ENCODE measurements at places on chromosomes 7 and 10. TPM values are rescaled to one million over a fixed set of nuclear protein-coding genes. Genes with fewer than 3 reads are reported as not detected.

CSTF2T gene
- 29.3 TPM for total RNA-seq

MTPN gene
- 76.6 TPM for total RNA-seq

SPDYE2 gene
- total RNA-seq, result not detected

GIMAP2 gene
- 14.9 TPM for total RNA-seq

PLAC9 gene
- total RNA-seq, result 34.9 TPM

ASZ1 gene
- not detected for total RNA-seq

UCN3 gene
- total RNA-seq, result not detected

PTF1A gene
- not detected for total RNA-seq

LIPJ gene
- 0.12 TPM for total RNA-seq

MRC1 gene
- total RNA-seq, result 86.6 TPM

ACSM6 gene
- total RNA-seq, result 1.2 TPM

SPDYE2B gene
- total RNA-seq, result not detected

DNA sequence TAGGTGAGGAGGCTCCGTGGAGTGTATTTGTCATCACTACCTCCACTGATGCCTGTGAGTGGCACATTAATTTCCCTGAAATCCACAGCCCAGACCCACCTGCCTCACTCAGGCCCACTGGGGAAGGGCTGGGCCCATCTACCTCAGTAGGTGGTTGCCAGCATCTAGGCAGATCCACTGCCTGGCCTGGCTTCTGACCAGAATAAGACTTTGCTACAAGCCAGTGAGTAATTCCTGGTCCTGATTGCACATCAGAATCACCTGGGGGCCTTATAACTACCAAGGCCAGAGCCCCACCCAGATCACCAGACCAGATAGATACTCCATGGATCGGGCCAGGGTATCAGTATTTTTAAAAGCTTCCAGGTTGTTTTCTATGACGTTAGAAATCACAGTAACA, 37.5 kb upstream of the PLEKHA1 start:
- no peak for ATAC-seq

GRCh38 chr7:31051598-31052486, at the start of gene ADCYAP1R1:
TSS of gene ADCYAP1R1 (plus strand) at chr7:31052308. CDS start at chr7:31063265, 10,957 bp downstream.
- ATAC-seq, result peak; percentile 84

DNA sequence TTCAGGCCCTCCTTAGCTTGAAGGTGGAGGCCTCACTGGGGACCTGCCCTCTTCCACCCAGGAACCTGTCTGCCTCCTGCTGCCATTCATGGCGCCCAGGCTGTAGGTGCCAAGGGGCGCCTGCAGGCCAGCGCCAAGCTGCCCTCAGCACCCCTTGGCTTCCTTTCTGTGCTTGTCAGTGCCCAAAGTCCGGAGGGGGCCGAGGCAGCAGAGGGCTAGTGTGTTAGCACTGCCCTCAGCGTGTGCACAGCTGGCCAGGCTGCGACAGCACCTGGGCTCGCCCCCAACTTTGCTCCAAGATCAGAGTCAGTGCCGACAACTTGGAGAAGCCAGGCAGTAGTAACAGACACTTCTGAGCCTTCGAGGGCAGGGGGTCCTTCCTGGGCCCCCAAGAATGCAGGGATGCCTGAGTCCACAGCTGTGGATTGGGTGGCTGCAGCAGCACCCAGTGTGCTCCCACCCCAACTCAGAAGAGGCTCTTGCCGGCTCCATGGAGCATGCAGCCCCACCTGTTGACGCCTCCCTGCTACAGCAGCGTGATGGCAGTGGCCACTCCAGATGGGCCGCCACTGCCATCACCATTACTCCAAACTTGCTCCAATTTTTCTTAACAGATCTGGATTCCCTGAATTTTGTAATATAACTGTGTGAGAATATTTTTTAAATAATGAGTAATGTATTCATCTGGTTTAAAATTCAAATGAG, 41.7 kb downstream of the CACUL1 start:
- no peak for ATAC-seq

DNA sequence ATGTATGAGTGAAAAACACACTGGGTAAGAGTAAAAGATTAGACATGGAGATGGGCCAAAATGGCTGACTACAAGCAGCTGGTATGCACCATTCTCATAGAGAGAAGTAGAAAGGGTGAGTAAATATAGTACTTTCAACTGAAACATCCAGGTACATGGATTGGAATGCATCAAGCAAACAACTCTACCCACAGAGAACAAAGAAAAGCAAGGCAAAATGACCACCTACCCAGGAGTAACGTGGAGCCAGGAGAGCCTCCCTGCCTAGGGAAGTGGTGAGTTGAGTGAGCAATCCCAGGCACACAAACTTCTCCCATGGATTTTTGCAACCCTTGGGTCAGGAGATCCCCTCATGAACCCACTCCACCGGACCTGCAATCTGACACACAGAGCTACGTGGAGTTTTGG, 212.8 kb downstream of the PTN start:
- no peak for ATAC-seq

GRCh38 chr7:756928-757560, 30.0 kb upstream of the PRKAR1B start:
- ATAC-seq, result peak; percentile 7

DNA sequence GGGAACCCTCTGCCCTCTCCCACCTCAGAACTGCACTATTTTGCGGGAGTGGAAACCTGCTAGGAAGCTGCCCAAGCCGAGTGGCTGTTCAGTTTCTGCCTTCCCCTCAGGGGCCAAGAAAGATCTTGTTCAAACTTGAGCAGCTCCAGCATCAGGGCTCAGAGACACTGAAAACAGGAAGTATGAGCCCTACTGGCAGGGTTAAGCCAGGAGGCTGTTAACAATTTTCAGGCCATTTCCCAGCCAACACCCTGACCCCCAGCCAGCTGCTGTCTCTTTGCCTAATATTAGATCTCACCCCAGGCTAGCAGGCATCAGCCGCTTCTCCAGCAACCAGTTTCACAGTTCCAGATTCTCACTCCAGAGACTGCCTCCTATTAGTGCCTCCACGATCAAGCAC, 9.2 kb downstream of the PLAU start:
- peak; percentile 80 for ATAC-seq

DNA sequence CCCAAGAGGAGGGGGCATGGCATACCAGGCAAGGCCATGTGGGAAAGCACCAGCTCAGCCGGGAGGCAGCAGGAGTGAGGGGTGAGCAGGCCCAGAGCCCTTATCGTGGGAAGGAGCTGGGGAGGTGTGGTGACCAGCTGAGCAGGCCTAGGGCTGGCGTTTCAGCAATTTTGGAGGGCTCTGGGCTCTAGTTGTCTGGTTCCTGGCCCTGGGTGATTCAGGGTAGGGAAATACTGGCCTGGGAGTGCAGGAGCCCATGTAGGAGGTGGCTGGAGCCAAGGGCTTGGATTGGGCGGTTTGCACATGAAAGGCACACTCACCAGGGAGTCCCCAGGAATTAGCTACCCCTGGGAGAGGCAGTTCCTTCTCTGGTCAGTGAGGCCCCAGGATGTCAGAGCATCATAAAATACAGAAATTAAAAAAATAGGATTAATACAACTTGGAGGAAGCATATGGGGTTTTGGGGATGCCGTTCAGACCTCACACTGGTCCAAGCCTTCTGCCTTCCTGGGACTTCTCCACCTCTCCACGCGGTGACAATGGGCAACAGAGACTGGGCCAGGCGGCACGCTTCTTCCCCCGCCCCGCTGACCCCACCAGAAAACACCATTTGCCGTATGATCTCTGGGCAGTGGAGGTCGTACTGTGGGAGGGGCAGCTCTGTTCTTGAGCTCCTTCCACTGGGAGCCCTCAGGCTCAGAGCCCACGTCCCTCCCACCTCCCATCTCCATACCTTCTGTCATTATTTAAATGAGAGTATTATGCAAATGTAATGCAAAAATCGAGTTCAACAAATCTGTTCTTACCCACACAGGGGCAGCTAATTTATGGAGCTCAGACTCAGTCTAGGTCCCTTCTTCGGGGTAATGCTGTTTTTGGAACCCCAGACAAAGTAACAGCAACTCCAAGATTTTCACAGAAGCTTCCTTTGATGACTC, 133.0 kb upstream of the FAM20C start:
- no peak for ATAC-seq

DNA sequence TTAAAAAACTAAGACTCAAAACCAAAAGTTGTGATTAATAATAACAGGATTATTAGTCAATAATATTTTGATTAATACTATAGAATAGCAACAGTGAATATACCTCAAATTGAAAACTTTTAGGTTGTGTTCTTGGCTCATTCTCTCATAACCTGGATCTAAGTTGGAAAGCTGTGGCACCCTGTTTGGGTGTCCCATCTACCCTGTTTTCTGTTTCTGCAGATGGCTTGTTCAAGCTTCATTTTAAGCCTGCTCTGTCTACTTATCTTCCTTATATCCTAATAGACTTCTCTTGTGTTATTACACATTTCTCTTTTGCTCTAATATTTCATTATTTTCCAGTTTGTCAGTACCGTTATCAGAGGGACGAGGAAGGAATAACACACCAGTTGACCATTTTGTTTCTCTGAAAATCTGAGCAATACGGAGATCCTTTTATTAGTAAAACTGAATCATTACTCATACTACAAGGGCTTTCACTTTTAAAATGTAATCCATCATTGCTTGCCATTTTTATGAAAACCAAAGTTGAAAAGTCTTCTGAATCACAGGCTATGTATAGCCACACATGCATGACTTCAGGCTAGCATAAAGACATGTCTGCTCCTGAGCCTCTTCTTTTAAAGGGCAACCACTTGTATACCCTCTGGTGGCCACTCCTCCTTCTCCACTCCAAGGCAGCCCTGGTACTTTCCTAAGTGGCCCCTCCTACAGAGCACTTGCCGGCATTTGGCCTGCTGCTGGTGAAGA, 22.3 kb downstream of the COX15 start:
- ATAC-seq, result no peak

- no peak for ATAC-seq
Observed at GRCh38 chr7:19026888-19027287, 90.5 kb downstream of the TWIST1 start.

- ATAC-seq, result no peak
Observed at GRCh38 chr7:127239814-127240213, 12.9 kb downstream of the GRM8 start.

- ATAC-seq, result no peak
Observed at GRCh38 chr10:89037096-89037495, 46.5 kb downstream of the FAS start.

- ATAC-seq, result no peak
Observed at GRCh38 chr10:132687893-132688579, 97.9 kb downstream of the NKX6-2 start.

GRCh38 chr10:122657729-122658128, 41.9 kb downstream of the C10orf120 start:
- ATAC-seq, result no peak

DNA sequence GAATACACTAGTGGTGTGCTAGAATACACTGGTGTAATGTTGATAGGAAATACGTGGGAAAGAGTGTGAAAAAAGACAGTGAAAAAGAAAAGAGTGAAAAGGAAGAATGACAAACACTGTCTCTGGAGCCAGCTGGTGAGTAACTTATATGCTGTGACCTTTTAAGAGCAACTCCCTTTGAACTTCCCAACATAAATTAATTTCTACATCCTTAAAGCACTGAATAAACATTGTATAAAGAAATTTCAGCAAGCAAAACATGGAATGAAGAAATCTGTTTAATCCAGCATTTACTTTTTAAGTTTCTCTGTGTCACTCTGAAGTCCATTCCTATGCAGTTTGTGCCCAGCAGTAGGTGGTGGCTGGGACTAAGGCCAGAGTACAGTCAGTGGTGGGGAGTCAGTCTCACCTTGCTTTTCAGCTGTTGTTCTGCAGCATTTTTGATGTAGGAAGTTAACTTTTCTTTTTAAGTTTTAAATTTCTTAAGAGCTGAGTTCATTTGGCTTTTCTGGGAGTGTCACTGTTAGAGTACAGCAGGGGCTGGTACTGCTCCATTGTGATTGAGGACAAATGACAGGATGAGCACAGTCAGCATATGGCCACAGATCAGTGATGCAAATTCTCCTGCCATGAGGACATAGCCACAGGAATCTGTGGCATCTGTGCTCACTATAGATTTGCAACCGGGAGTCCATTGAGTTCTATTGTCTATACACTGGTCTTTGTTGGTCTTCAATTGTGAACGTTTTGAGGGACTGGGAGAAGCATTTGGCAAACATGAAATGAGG, 321.8 kb downstream of the ZNF248 start:
- no peak for ATAC-seq

- ATAC-seq, result no peak
Observed at GRCh38 chr7:41656366-41656765, 46.5 kb downstream of the INHBA start.

- no peak for ATAC-seq
Observed at GRCh38 chr10:126179637-126180036, 208.6 kb downstream of the ADAM12 start.

DNA sequence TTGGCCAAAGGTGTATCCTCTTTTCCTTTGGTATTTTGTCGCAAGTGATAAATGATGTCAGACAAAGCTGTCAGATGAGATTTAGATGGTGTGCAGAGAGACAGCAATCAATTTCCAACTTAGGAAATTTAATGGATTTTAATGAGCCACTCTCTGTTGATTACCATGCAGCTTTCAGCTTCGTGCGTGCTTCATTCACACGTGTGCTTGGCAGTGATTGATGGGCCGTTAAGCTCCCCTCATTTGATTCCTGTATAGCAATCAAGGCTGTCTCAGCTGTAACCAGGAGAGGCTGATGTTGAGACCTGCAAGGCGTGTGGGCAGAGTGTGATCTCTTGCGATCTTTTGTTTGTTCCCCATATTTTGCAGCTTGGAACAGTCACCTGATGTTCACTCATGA, 439.6 kb downstream of the CALN1 start:
- ATAC-seq, result no peak

- no peak for ATAC-seq
Observed at GRCh38 chr7:159024280-159024951, 120.3 kb downstream of the VIPR2 start.

DNA sequence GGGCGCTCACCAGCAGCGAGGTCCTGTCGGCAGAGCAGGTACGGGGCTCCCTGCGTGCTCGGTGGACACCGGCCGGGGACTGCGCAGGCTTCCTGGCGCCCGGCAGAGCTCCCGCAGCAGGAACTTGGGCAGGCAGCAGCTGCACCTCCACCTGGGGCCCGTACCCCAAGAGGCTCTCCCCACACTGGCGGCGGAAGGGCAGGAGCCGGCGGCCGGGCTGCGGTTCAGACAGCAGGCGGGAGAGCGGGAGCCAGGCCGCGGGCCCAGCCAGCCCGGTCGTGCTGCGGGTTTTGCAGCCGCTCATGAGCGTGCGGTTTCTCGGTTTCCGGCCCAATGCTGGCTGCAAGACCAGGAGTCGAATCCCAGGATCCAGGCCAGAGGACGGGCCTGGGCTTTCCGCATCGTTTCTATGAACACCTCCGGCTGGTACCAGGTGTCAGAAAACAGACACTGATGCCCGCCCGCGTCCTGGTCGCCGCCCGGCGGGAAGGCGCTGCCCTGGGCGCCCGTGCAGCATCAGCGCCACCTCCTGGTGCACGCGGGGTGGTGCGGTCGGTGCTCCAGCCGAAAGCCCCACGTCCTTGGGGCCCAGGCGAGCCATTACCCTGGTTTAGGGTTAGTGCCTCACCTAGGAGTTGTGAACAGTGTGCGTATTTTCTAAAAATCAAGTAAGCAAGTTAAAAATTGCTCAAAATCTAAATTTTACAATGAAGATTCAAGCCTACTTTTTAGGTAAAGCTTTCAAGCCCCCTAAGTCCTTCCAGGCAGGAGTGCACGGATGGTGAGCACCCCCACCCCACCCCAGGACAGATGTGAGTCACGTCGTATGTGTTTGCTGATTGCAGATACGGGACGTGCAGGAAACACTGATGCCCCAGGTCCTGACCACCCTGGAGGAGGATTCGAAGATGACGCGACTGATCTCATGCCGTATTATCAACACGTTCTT, 47.4 kb upstream of the PRKAR1B start:
- ATAC-seq, result peak; percentile 48
